Thymus (tissue), 14 donors: ENCODE measurements at places on chromosomes 7 and 10. TPM values are rescaled to one million over a fixed set of nuclear protein-coding genes. Genes with fewer than 3 reads are reported as not detected.

DNA sequence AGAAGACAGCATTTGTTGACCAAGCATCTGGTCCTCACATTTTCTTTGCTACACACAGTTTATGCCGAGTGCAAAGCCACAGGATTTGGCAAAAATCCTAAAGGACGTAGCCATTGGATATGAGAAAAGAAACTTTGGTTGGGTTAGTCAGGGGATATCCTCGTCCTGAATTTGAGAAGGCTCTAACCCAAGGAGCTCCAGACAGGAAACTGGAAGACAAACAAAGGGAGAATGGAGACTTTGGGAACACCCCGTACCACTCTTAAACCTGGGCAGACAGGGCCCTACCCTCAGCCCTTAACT, 146.6 kb upstream of the FRMD4A start:
- no peak for DNase-seq

DNA sequence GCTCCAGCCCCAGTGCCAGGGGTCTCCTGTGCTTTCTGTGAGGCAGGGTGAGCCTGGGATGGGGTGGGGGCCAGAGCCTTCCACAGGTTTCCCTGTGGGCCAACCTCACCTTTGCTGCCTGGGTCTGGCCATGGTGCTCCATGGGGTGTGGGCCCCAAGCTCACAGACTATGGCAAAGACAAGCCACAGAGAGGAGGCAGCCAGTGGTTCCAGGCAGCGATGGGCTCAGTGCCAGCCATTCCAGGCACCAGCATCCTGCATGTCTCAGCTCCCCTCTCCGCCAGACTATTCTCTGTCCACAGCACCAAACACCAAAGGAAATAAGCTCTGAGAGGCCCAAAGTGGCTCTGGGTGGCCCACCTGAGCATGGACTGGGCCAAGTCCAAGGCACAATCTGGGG, 133.5 kb downstream of the PTPN20 start:
- DNase-seq: no peak

DNA sequence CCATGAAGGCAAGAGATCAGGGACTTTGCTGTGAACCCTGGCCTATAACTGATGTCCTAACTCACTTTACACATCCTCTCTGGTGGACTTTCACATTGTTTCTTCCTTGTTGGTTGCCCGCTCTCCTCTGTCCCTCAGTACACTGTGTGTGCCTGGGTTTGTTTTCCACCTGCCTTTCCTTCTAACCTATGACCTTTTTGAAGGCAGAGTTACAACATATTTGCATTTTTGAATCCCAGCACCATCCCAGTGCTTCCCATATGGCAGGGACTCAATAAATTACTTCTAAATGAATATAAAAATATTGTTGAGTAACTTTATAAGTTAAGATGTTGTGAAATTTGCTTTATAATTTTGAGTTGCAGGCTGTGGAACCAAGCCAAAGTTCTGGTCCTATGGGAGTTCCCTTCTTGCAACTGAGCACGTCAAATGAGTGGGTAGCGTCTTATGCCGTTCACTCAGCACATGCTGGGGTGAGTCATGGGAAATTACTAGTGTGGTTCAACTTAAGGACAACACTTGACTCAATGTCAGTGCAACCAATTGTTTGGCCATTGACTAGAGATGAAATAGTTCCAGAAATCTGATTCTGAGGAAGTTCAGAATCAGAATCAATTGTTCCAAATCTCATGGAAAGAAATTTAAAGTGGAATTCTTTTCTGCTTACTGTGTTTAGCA, 250.9 kb downstream of the TWIST1 start:
- DNase-seq: no peak

DNA sequence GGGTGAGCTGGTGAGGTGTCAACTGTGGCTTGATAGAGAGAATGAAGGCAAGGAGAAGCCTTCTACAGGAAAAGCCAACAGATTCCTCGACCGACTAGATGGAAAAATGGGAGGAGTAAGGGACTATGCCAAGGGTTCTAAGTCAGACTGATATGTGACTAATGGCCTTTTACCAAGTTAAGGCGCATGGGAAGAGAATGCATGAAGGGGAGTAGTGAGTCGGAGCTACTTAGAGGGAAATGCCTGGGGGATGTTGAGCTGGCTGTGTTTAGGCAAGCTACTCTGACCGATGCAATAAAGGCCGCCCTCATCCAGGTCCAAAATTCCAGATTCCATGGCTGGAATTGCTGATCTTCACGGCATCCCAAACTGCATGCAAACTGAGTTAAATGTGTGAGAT, 48.2 kb downstream of the APBB1IP start:
- DNase-seq: no peak

GRCh38 chr10:23341004-23341403, 3.6 kb downstream of the C10orf67 start:
- no peak for DNase-seq

- no peak for DNase-seq
Measured at GRCh38 chr10:50884302-50884701, 1.1 kb downstream of the A1CF start.

GRCh38 chr10:13340626-13341376, 7.3 kb downstream of the SEPHS1 start:
- DNase-seq: no peak

- no peak for DNase-seq
Measured at GRCh38 chr10:74121368-74121767, 29.3 kb downstream of the AP3M1 start.

Gene NXPH1
- 0.07 TPM for polyA plus RNA-seq

Gene GIMAP8
- polyA plus RNA-seq: 7.9 TPM

- DNase-seq: peak; percentile 75
Measured at GRCh38 chr10:96830511-96831199, 1.4 kb upstream of the LCOR start.

Gene PRLHR
- polyA plus RNA-seq: 0.02 TPM

Gene XPNPEP1
- polyA plus RNA-seq: 41.0 TPM

DNA sequence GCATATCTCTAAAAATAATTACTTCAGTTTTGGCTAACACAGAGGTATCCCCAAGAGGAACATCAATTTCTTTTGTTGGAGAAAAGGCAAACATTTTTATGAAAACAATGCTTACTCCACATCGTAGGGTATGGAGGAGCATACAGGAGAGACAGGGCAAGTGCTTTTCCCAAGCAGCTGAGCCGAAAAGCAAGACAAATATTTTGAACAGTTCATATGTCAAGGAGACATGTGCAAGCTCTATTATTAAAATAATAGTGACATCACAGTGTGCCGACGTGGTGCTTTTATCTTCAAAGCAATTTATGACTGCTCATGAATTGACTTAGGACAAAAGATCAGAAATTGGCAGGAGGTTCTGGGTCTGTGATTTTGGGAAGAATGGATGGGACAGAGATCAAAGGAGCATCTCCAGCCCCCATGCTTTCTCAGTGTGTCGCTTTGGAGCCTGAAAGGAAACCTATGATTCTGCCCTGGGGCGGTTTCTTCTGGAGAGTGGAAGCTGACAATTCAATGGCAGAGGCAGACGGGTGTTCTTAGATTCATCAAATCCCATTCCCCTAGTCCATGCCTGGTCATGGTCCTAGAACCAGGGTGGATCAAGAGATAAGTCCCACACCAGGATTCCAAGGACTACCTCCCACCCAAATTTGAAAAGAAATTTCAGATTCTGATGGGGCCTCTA, 97.1 kb downstream of the JCAD start:
- no peak for DNase-seq

Gene TRA2A
- polyA plus RNA-seq: 160 TPM

DNA sequence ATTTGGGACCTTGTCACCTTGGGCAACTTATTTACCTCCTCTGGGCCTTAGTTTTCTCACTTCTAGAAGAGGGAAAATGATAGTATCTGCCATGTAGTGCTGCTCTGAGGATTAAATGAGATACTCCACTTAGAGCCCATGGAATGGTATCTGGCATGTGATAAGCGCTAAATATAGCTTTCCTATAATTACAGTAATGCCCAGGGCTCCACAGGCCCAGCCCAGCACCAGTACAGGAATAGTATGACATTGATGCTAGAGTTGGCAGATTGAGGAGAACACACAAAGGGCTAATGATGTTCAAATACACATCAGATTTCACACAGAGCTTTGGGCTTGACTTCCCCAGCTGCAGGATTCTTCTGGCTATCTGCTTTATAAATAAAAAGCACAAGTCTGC, 34.9 kb downstream of the FAS start:
- no peak for DNase-seq

DNA sequence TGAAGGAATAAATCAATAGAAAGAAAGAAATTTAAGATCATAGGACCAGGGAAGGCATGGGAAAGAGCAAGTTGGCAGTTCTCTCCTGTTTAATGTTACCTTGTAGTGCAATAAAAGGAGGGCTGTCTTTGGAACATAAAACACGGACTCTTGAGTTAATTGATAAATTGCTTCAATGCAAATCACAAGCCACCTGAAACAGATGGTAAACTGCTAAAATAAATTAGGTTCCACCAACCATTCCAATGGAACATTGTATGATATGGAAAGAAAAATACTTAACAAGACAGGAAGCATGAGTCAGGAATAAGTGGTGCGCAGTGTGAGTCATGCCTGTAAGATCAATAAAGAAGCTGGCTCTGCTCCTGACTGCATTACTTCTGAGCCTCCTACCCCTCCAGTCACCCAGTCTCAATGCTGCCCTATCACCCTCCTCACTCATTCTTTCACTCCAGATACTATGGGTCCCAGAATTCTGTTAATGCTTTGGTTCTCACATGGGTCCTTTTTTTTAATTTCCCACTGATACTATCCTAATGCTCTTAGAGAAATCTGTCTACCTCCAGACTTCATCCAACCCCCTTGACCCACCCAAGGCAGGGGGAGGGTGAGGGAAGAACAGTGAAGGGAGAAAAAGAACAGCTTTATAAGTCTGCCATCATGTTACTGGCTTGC, 78.9 kb downstream of the LRRC17 start:
- no peak for DNase-seq

- DNase-seq: no peak
Measured at GRCh38 chr7:1103009-1103788, 15.3 kb downstream of the GPER1 start.
